B cell (primary cell): ENCODE measurements at places on chromosomes 7 and 10.

- no peak for DNase-seq
Observed at GRCh38 chr10:31121757-31122577, 90.3 kb upstream of the ZNF438 start.

DNA sequence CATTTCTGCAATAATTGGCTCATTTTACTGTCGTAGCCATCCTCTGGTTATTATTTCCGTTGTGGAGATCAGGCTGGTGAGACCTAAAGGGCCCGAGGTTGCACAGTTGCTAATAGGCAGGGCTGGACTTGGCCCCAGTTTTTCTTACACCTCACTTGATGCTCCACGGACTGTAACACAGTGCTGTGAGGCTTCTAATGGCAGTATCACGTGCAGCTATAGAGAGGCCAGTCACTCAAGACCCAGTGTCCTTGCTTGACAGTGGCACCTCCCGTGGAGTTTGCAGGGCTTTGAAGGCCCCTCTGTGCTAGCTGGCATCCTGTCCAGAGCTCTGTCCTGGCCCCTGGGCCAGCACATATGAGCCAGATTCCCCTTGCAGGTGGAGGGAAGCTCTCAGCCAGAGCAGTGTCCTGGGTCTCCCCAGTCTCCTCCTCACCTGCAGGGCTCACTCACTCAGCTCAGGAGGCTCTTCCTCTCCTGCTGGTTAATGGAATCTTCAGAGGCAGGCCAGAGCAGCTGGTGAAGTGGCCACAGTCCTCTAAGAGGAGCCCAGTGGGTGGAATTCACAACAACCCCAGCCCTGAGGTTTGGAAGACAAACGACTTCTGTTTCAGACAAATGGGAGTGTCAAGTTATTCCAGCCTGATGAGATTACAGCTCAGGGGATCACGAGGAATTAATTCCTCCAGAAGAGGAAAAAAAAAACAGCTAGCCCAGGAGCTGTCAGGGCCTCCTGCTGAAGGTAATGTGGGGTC lies 114.2 kb upstream of the FAM180A start:
- DNase-seq = no peak

- DNase-seq = no peak
Observed at GRCh38 chr10:95209509-95210127, 15.6 kb downstream of the ACSM6 start.

GRCh38 chr10:71406878-71407277 lies 10.2 kb downstream of the CDH23 start:
- no peak for DNase-seq

GRCh38 chr7:48512892-48513291 lies 341.6 kb downstream of the ABCA13 start:
- no peak for DNase-seq

- no peak for DNase-seq
Observed at GRCh38 chr10:44154956-44155355, 229.9 kb downstream of the CXCL12 start.

DNA sequence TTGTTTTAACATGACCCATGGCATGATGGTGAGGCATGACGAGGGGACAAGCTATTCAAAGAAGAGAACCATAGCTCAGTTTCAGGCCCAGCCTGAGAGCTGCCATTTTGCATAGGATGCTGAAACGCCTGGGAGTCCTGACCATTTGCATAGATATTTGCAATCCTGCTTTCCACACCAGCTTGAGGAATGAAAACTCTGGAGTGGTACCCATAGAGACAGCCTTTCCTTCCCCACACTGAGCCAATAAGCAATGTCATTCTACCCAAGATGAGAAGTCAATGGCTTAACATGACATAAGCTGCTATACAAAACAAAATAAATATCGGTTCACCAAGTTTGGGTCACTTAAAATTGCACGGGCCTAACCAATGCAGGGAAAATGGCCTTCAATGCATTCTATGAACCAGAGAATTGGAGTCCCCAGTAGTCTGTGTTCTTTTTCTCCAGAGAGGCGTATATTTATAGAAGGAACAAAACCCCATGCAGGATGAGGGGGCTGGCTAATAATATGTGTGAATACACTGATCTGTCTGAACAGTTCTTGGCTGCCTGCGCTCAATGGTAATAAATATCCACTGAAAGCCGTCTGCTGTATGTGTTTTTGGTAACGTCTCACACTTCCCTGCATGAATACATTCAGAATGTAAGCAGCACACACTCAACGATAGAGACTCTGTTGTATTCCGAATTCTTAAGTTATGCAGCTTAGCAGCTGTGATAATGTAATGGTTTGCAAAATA lies 329.3 kb downstream of the FRMD4A start:
- DNase-seq = no peak
